ENCODE measurements at places on chromosomes 7 and 10.

- DNase-seq, result no peak
Measured at GRCh38 chr10:69636273-69636575, 6.2 kb downstream of the FAM241B start.

GRCh38 chr7:121953164-121953563 is 80.2 kb downstream of the PTPRZ1 start:
- no peak for DNase-seq

- DNase-seq, result no peak
Measured at GRCh38 chr10:126838316-126838715, 66.9 kb upstream of the DOCK1 start.

DNA sequence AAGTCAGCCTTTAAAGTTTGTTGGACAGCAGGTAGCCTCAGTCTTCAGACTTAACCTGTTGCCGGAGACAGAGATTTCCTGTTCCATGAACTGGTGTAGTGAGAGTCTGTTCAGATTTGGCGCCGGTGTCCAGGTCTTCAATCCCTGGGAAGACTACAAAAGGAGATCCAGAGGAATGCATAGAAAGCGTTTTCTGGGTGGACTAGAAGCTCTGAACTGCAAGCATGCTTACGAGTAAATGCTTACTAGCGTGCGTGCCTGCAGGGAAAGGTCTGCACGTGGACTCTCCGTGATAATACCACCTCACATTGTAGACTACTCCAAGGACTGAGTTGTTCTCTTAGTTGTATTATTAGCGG is 878 bp downstream of the GLRX3 start:
- peak; percentile 30 for DNase-seq

DNA sequence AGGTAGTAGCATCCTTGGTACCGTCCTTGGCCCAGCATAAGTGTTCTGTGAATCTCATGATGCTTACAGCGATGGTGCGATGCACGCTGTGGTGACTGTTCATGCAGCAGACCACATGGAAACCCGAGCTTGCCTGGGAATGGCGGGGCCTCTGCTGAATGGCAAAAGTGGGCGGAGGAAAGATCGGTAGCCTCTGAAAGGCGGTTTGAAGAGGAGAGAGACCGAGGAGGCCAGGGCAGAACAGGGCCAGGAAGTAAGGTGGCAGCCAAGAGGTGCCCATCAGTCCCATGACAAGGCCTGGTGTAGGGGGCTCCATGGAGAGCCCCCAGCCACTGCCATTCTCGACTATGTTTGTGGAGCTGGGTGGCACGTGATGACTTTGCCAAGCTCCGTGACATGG is 33.2 kb upstream of the CNPY1 start:
- no peak for DNase-seq

DNA sequence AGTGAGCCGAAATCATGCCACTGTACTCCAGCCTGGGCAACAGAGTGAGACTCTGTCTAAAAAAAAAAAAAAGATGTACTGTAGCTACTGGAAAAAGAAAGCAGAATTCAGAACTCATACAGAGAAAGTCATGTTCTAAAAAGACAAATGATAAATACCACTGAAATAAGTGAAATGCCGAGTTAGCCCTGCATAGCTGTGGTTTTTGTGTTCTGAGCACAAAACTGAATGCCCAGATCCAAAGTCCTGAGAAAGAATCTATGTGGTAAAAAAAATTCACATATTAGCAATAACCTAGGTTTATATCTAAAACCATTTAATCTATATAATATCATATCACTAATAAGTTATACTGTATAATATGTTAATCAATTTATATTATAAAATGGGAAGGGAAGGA is 29.3 kb upstream of the HECW1 start:
- DNase-seq, result no peak

GRCh38 chr10:99742254-99742653 is 10.2 kb downstream of the CUTC start:
- no peak for DNase-seq

DNA sequence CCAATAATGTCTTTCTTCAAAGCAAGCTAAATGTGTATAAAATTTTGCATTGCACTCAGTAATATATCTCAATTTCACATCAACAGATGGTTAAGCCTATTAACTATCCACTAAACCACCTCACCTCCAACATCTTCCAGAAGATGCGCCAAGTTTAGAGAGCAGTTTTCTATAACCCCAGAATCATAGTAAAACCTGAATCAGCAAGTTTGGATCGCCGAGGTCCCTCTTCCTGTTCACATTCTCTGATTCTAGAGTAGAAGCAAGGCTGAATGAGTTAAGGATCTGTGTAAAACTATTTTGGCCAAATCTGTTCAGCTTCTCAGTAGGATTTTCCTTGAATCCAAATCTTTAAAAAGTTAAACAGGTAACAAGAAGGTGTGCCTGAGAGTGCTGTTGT is 1.4 kb upstream of the FAM204A start:
- no peak for DNase-seq

DNA sequence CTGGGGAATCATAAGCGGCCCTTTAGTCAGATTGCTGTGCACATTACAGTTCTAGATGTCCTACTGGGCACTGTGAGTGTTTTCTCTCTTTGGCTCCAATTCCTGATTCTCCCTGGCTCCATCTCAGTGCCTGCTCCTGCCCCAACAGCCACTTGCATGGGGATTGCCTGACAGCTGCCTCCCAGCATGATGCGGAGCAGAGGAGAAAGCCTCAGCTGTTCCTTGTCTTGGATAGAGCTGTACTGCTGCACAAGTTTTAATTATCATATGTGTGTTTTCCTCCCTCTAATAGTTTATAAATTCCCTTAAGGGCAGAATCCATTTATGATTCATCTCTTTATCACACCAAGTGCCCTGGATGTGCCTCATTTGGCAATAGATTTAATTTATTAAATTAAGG is 285.8 kb upstream of the COBL start:
- no peak for DNase-seq

DNA sequence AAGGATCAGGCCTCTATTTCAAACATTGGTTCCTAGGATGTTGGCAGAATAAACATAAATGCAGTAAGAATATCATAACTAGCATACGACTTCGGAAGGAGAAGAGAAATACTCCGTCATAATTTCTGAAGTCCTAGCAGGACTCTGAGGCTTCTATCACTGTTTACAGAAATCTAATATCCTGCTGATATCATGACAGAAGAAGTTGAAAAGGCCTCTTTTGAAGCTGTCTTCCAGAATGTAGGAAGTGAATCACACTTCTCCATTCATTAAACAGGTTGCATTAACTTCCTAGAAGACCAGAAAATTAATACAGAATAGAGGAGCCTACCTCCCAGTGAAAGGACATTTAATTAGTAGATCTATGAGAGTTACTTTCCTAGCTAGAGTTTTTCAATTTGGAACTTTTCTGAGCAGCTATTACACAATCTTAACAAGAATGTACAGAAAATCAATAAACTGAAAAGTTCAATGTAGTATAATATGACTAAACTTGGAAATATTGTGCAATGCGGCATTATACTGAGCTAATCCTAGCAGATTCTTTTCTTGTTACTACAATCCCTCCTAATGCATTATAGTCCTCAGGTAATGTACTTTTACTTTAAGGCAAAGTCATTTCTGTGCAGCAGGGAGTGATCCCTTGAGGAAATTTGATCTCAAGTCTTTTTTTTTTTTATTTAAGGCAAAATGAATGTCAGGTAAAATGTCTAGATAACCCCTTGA is 622.6 kb upstream of the CELF2 start:
- DNase-seq, result no peak

DNA sequence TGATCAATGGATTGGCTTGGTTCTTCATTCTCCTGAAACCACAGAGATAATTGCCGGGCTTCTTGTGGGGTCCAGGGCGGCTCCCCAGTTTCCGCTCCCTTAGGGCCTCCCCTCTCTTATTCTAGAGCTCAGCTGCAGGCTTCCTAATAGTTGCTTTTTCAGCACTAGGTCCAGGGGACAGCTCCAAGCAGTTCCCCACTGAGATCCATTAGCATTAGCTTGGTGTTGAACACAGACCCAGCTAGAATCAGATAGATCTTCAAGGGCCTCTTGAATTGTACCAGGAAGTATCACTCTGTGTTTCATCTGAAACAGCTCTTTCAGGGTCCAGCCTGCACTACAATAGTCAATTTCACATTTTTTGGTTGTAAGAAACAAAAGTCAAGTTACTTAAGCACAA is 238.7 kb downstream of the SEC23IP start:
- no peak for DNase-seq

- no peak for DNase-seq
Measured at GRCh38 chr7:130838738-130839137, 104.7 kb upstream of the KLF14 start.

DNA sequence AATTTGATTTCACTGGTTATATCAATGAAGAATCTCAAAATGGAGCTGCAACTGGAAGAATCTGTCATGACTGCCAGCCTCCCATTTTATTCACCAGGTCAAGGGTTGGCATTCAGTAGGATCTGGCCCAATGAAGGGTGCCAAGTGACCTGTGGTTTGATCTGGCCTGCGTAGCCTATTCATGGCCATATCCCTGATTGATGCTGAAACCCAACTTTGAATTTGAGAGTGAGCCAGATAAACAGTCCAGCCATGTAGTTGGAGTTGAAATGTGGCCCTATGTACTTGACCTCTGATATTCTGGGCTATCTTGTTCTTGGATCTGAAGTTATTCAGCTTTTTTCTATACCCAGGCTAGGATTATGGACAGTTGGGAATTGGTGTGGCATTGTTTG is 1.5 kb downstream of the MKLN1 start:
- DNase-seq, result no peak

DNA sequence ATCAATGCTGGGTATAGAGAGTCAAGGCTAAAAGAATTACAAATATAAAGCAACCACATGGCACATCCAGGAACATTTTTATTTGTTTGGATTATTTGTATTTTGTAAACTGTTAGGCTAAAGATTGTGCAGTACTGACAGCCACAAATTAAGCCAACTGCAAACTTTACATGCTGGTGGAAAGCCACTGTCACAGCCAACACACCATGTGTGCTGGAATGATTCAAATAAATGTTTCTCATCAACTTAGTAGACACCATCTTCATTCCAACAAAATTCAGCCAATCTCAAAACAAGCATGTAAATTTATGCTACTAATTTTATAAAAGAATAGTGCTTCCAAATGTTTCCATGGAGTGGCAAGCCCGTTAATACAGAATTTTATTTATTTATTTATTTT is 211.8 kb downstream of the ELMO1 start:
- no peak for DNase-seq

- no peak for DNase-seq
Measured at GRCh38 chr10:129810-130209, 5.4 kb upstream of the ZMYND11 start.

DNA sequence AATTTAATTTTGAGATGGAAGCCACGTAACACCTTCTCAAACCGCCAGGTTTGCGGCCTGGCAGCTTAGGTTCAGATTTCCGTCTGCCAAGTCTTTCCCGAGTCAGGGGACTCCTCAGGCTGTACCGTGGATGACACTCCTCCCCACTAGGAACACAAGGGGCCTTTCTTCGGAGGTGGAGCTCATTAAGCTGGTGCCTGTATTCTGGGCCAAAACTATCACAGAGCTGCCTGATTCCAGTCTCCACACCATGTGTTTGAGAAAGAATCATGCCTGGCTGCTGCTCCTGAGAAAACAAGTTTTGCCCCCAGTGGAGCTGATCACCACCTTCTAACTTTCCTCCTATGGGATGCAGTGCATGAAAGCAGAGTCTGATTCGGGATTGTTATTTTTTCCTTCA is 44.8 kb downstream of the TMEM209 start:
- DNase-seq, result no peak

GRCh38 chr7:46939558-46939957 is 642.4 kb downstream of the TNS3 start:
- no peak for DNase-seq

GRCh38 chr7:52195664-52196063 is 839.8 kb upstream of the POM121L12 start:
- DNase-seq, result no peak

DNA sequence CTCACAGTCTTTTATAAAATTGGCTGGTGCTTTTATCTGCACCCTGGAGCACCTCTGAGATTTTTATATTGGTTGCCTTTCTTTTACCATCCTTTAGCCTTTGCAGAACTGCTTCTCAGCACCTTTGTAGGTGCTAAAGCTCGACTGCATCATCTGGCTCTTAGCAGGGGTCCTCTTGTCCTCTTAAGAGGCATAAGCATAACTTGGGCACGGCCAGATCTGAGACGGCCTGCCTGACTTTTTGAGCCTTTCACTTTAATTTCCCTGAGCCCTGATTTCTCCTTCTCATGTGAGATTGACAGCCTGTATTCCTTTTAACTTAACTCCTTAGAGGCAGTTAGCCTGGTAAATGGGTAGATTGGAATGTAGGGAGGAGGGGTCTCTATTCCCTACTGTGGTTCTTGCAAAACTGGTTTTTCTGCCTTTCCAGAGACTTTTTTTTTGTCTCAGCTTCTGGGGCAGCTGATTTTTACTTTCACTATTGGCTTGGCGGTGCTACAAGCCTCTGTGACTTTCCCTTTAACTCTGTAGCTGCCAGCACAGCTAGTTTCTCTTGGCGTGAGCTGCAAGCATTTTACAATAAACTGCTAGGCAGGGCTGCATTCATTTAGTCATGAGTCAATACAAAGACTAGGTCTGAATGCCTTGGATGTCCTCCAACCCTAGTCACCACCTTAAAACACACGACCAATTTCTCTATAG is 24.0 kb downstream of the ZPBP start:
- DNase-seq, result no peak

DNA sequence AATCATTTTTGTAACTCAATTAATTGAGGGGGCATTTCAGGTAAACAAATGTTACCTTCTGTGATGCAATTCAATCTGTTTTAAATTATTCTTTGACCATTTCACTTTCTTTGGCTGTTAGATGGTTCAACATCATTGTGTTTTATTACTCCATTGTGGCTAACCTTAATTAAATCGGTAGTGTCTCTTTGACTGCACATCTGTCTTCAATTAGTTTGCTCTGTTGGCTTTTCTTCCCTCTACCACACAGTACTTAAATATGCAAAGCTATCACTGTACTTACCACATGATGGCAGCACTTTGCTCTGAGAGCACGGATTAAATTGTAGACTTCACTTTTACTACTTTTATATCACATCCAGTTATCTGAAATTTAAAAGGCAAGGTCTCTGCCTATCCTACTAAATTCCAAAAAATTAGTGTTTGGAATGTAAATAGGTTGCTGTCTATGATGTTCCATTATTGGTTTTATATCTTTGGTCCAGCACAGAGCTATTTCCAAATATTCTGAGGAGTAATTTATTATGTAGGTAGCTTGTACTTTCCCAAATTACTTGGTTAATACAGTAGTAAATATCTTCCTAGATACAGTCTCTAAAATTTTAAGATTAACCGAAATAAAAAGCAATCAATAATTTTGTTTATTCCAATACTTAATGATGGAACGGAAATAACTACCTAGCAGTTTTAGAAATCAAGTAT is 352.0 kb downstream of the PCLO start:
- DNase-seq, result peak; percentile 12

DNA sequence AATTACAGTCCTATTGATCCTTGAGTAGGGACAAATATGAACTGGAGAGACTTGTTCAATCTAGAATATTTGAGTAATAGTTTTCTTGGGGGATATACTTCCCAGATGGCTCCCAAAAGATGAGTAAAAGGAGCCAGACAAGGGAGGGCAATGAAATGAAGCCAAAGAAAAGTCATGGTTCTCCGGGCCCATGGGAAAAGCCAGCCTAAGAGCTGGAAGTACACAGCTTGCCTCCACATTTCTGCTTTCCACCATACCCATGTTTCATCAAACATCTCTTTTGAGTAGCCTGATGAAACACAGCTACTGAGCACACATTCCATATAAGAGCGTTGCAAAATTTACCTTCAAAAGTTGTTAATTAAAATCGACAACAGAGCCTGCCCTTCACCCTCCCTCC is 535.0 kb upstream of the FZD8 start:
- no peak for DNase-seq

Data from T-helper 2 cell (primary cell).